ENCODE measurements at places on chromosomes 7 and 10.

- no peak for DNase-seq
Measured at GRCh38 chr10:116211682-116212081, 61.3 kb downstream of the GFRA1 start.

DNA sequence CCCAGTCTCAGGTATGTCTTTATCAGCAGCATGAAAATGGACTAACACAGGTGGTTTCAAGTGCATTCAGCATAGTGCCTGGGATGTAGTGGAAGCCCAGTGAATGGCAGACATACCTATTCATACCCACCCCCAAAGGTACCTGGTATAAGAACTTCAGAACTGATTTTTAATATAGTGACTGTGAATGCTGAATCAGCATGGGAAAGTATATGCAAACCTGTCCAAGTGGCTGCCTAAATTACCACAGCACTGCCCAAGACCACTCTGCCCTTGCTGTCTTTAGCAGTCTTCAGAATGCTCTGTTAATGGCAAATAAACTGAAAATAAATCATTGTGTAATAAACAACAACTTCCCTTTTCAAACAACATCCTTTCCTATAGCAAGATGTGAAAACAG lies 312.1 kb downstream of the GPAM start:
- no peak for DNase-seq

- no peak for DNase-seq
Measured at GRCh38 chr7:104946338-104946737, 67.7 kb upstream of the KMT2E start.

DNA sequence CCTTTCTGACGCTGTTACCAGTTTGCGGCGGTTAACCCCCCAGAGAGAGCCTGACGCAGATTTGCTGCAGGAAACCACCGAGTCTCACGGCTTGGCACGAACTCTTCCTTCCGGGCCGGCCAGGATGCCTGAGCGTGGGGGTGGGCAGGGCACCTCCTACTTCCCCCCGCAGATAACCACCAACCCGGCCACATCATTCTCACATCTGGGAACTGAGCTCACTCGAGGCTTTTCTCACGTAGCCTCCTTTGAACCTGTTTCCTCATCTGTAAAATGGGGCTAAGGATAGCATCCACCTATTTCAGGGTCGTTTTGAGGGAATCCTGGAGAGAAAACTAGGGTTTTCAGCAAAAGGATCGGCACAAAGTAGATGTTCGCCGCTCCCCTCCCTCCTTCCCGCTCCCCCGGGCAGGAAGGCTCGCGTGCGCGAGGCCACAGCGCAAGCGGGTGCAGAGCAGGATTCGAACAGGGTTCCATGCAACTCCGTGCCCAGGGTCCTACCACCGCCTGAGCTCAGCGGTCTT lies 23.6 kb downstream of the DDIT4 start:
- peak; percentile 94 for DNase-seq

DNA sequence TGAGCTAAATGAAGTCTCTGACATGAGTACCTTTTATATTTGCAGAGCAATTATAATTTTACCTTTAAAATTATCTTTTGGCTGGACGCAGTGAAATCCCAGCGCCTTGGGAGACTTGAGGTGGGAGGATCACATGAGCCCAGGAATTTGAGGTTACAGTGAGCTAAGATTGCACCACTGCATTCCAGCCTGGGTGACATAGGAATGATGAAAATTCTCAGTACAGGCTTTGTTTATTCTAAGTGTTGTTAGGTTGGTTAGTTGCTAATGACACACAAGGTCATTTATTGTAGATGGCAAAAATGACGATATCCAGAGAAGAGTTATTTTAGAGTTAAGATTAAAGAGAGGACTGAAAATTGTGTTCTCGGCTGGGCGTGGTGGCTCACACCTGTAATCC lies 87.6 kb downstream of the XRCC2 start:
- no peak for DNase-seq

GRCh38 chr10:93181271-93182048 lies 107.8 kb downstream of the CYP26A1 start:
- DNase-seq = no peak

- no peak for DNase-seq
Measured at GRCh38 chr7:70307544-70308106, 709.4 kb downstream of the AUTS2 start.

DNA sequence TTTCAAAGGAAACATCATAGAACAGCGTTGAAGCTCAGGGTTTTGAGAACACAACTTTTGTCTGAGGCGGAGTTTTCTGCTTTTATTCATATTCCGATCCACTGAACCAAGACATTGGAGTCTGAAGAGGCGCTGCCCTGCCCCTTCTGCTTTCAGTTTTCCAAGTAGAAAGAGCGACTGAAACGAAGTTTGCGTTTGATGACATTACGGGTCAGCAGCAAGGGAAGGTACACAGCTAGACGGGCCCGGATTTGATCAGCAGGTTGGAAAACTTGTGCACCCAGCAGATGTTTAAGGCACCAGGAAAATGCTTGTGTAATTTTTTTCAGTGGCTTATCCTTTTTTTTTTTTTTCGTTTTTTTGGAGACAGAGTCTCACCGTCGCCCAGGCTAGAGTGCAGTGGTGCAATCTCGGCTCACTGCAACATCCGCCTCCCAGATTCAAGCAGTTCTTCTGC lies 720 bp downstream of the SUN1 start:
- no peak for DNase-seq

DNA sequence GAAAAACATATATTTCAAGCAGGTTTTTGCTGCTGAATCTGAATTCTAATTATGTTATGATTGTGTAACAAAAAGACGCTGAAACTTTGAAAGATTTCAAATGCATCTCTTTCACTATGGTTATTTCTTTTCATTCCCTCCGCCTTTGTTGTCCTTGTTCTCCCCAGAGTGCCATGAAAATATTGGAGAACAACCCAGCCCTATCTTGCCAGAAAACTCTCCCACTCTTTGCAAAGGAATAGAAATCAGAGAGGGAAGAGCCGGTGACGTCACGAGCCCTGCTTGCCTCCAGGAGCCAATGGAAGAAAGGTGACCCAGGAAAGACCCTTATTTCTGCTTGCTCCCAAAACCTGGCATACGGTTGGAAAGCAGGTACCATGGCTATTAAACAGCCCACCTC lies 3.4 kb downstream of the GFRA1 start:
- DNase-seq = no peak

GRCh38 chr7:35390146-35390545 lies 136.2 kb upstream of the TBX20 start:
- DNase-seq = no peak

DNA sequence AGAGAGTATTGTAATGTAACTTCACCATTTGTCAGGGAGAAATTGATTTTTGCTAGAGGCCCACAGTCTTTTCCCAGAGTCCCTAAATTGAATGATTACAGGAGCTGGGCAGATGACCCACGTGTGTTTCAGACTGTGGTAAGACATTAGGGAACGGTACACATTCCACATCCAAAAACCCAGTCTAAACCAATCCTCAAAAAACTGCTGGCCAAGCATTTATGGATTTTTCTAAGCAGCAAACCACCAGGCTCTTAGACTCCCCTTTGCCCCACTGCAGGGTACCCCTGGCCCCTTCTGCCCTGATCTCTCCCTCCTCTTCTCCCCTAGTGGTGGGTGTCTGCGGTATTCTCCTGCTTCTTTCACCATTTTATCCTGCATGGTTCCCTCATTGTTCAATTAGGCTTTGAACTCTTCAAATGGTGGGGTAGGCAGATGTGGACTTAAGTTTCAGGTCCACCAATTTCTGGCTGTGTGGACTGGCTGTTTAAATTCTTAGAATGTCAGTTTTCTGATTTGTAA lies 135.5 kb upstream of the SORCS3 start:
- DNase-seq = no peak

GRCh38 chr7:3033581-3033980 lies 10.1 kb downstream of the CARD11 start:
- DNase-seq = no peak

GRCh38 chr7:85883-86515 lies 106.4 kb upstream of the FAM20C start:
- DNase-seq = no peak
